Lung microvascular endothelial cell (primary cell): ENCODE measurements at places on chromosomes 13 and 19. TPM values are rescaled to one million over a fixed set of nuclear protein-coding genes. Genes with fewer than 3 reads are reported as not detected.

The ZNF20 gene
- total RNA-seq, result 2.2 and 3.2 TPM in 2 replicates

The MAP3K10 gene
- total RNA-seq, result 3.3 and 6.7 TPM in 2 replicates

The FARP1 gene
- total RNA-seq, result 9.4 and 14.9 TPM in 2 replicates

The ABCC4 gene
- total RNA-seq, result 1.6 and 7.2 TPM in 2 replicates

The TMEM238 gene
- total RNA-seq, result 0.22 and 0.40 TPM in 2 replicates

The CGB1 gene
- total RNA-seq, result not detected in 2 replicates

The SYCN gene
- not detected in 2 replicates for total RNA-seq

The LYPD5 gene
- total RNA-seq, result 0.22 and 0.40 TPM in 2 replicates

The WDR88 gene
- not detected in 2 replicates for total RNA-seq

The ZNF132 gene
- 4.1 and 6.9 TPM in 2 replicates for total RNA-seq
